Naive thymus-derived CD4-positive, alpha-beta T cell (primary cell): ENCODE measurements at places on chromosomes 7 and 10. TPM values are rescaled to one million over a fixed set of nuclear protein-coding genes. Genes with fewer than 3 reads are reported as not detected.

DNA sequence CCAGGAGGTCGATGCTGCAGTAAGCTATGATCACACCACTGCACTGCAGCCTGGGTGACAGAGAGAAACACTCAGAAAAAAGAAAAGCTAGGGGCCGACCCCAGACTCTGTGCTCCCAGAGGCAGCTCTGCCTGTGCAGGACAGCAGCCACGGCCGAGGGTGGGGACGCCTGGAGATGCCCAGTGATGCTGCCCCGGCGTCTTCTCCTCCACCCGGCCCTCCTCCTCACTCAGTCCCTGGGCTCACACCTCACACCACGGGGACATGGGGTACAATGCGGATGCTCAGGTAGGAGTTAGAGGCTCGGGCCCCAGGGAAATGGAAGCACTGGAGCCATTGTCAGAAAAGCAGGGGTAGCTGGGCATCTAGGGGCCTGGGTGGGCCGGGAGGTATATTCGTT, 46.3 kb upstream of the ELFN1 start:
- DNase-seq, result no peak
- no peaks in the 10 kb centered on the region for H3K4me1 ChIP-seq
- H3K27ac ChIP-seq, result no peak overlapping the region
- H3K4me3 ChIP-seq, result no peak overlapping the region
- H3K27me3 ChIP-seq, result no peaks in the 10 kb centered on the region

- no peak for DNase-seq
- H3K36me3 ChIP-seq, result no peaks in the 10 kb centered on the region
- no peak overlapping the region for H3K27ac ChIP-seq
- H3K27me3 ChIP-seq, result no peaks in the 10 kb centered on the region
Observed at GRCh38 chr7:89943525-89944050, 210.7 kb upstream of the STEAP1 start.

The CALHM1 gene
- not detected for polyA plus RNA-seq

DNA sequence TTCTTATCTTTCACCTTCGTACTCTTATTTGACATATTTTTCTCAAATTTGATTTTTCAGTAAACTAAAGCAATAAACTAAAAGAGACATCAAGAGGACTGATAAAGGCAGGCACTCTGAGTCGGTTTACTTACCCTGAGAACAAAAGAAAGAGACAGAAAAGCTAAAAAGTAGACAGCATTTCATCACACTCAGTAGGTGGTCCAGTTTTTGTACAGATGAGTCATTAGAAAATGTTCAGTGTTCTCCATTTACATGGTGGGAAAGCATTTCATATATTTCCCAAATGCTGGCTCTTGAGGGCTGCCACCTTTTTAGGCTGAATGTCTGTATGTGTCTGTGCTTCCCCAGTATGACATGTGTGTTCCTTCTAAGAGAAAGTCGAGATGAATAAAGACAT, 52.7 kb downstream of the NHLRC2 start:
- no peaks in the 10 kb centered on the region for H3K27me3 ChIP-seq
- no peaks in the 10 kb centered on the region for H3K4me1 ChIP-seq

DNA sequence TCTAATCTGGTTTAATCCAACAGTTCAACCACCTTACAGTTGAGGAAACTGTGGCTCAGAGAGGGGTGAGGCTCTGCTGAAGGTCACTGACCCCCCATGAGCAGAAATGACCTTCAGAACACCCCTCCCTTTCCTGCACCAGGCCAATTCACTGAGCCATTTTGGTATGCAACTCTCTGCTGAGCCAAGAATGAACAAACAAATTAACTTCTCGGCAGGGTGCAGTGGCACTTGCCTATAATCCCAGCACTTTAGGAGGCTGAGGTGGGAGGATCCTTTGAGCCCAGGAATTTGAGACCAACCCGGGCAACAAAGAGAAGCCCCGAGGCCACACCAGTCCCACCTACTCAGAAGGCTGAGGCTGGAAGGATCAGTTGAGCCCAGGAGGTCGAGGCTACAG, 29.8 kb downstream of the PDGFA start:
- peaks cover 3% of the 10 kb centered on the region for H3K27me3 ChIP-seq
- no peak overlapping the region for H3K4me3 ChIP-seq
- no peaks in the 10 kb centered on the region for H3K4me1 ChIP-seq
- no peaks in the 10 kb centered on the region for H3K36me3 ChIP-seq
- H3K27ac ChIP-seq, result no peak overlapping the region

The PLXDC2 gene
- polyA plus RNA-seq, result not detected

GRCh38 chr10:21637795-21638194, 103.8 kb downstream of the MLLT10 start:
- DNase-seq, result no peak
- no peak overlapping the region for H3K4me3 ChIP-seq
- no peaks in the 10 kb centered on the region for H3K27me3 ChIP-seq
- peaks cover 12% of the 10 kb centered on the region for H3K36me3 ChIP-seq

The HOXA5 gene
- polyA plus RNA-seq, result not detected

The MINPP1 gene
- polyA plus RNA-seq, result 5.7 TPM

DNA sequence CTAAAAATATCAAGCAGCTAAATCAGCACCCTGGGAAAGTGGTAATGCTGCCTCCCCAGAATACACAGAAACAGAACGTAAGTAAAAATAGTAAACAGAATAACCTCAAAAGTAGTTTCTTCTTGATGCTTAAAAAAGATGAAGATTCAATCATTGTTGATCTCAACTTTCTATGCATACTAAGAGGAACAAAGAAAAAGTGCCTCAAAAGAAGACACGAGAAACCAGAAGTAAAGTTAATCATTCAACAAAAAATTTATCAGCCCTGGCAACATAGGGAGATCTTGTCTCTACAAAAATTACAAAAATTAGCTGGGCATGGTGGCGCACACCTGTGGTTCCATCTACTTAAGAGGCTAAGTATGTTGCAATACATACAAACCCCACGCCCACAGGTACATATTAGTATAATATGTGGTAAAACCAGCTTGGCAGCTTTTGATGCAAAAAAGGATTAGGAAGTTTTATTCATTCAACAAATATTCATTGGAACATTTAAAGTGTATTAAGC, 153.7 kb downstream of the NRBF2 start:
- H3K27me3 ChIP-seq, result no peaks in the 10 kb centered on the region
- no peak for DNase-seq
- H3K36me3 ChIP-seq, result no peaks in the 10 kb centered on the region
- H3K4me1 ChIP-seq, result no peaks in the 10 kb centered on the region
- no peak overlapping the region for H3K27ac ChIP-seq
- no peak overlapping the region for H3K4me3 ChIP-seq

- no peak overlapping the region for H3K4me3 ChIP-seq
- H3K4me1 ChIP-seq, result no peaks in the 10 kb centered on the region
- no peaks in the 10 kb centered on the region for H3K36me3 ChIP-seq
- no peaks in the 10 kb centered on the region for H3K27me3 ChIP-seq
- DNase-seq, result no peak
- no peak overlapping the region for H3K27ac ChIP-seq
Observed at GRCh38 chr10:12434277-12434676, 84.9 kb downstream of the CAMK1D start.

- H3K27ac ChIP-seq, result no peak overlapping the region
- no peaks in the 10 kb centered on the region for H3K4me1 ChIP-seq
- no peak overlapping the region for H3K4me3 ChIP-seq
- H3K36me3 ChIP-seq, result no peaks in the 10 kb centered on the region
Observed at GRCh38 chr7:25850735-25851134, 301.3 kb upstream of the NFE2L3 start.

DNA sequence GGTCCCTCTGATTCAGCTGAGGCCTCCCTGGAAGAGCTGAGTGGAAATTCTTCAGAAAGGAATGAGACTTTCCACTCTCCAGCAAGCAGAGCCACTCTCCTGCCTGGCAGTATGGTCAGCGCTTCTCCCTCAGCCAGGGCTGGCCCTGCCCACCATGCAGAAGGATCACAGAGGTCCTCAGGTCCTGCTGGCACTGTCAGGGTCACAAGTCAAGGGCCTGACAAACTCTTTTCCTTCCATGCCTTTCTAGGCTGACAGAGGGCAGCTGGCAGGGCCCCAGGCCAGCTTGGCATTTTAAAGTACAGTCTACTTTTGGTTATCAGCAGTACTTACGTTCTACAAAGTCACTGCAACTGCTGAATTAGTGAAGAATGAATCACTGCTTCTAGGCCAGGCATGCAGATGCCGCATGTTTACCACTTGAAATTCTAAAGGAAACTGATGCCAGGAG, 119.3 kb upstream of the FRMD4A start:
- no peaks in the 10 kb centered on the region for H3K27me3 ChIP-seq
- H3K4me3 ChIP-seq, result no peak overlapping the region
- no peak overlapping the region for H3K27ac ChIP-seq
- no peaks in the 10 kb centered on the region for H3K4me1 ChIP-seq
- H3K36me3 ChIP-seq, result no peaks in the 10 kb centered on the region
- DNase-seq, result no peak

DNA sequence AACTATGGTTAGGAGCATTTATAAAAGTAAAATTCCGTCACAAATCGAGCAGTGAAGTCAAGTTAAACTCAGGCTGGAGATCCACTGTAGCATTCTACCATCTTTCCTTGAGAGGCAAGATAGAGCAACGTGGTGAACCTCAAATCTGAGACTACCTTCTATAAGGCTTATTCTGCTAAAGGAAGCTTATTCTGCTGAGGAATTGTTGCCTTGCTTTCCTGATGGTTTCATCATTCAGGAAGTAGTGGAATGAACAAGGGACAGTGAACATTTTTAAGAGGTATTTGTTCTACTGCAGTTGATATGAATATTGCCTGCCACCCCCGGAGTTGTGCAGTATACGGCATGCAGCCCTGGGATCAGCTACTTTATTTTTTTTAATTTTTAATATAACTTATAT, 170.8 kb downstream of the VPS50 start:
- H3K27ac ChIP-seq, result no peak overlapping the region
- no peak for DNase-seq
- no peaks in the 10 kb centered on the region for H3K36me3 ChIP-seq
- no peaks in the 10 kb centered on the region for H3K4me1 ChIP-seq
- H3K27me3 ChIP-seq, result no peaks in the 10 kb centered on the region

DNA sequence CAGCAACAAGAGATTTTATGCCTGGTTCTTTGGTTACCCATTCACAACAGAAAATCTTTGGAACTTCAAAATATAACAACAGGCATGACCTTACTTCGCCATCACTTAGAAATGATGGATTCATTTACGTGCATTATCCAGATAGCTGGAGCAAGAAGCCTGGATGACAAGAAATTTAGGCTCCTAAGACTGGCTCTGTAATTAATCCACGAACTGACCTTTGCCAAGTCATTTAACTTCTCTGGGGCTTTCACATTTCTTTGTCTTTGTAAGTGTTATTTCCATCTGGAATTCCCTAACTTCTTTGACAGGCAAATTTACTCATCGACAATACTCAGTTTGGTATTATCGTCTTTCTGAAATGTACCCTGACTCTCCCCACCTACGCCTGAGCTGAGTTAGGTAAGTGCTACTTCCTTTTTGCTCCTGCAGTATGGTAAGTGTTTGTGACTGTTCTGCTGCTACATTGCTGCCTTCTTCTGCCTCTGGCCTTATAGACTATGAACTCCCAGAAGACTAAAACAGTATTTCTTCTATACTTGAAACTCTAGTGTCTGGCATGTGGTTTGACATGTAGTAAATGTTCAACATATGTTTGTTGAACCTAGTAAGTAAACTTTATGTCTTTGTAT, 5.5 kb upstream of the MDFIC start:
- peak overlapping the region; percentile 8 for H3K27ac ChIP-seq
- H3K4me3 ChIP-seq, result peak overlapping the region; percentile 14
- peak; percentile 50 for DNase-seq
- peaks cover 7% of the 10 kb centered on the region for H3K4me1 ChIP-seq
- H3K36me3 ChIP-seq, result no peaks in the 10 kb centered on the region

The SCD gene
- polyA plus RNA-seq, result 2.7 TPM

DNA sequence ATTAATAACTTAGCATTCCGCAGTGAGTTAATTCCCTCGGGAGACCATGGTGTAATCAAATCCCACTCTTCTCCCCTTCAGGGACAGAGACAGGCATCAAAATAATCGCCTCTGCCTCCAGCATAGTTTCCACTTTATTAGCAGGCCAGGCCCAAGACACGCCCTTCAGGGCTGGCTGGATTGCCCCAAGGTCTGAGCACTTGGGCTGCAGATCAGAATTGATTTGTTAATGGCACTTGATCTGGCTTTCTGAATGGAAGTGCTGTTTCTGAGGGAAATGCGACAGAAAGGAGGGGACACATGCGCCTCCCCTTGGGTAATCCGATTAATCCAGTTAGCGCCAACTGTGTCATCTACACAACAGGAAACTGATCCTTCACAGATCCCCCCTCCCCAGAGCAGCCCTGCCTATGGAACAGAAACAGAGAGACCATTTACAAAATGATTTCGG, 15.6 kb downstream of the CHAT start:
- H3K36me3 ChIP-seq, result no peaks in the 10 kb centered on the region
- H3K27me3 ChIP-seq, result no peaks in the 10 kb centered on the region
- no peaks in the 10 kb centered on the region for H3K4me1 ChIP-seq
- DNase-seq, result no peak
- no peak overlapping the region for H3K4me3 ChIP-seq

The EN2 gene
- not detected for polyA plus RNA-seq

The R3HCC1L gene
- 17.2 TPM for polyA plus RNA-seq

The CDC14C gene
- polyA plus RNA-seq, result not detected

The TM9SF3 gene
- 56.8 TPM for polyA plus RNA-seq
